WTC11 (cell line): ENCODE measurements at places on chromosomes 6 and 20. TPM values are rescaled to one million over a fixed set of nuclear protein-coding genes. Genes with fewer than 3 reads are reported as not detected.

DNA sequence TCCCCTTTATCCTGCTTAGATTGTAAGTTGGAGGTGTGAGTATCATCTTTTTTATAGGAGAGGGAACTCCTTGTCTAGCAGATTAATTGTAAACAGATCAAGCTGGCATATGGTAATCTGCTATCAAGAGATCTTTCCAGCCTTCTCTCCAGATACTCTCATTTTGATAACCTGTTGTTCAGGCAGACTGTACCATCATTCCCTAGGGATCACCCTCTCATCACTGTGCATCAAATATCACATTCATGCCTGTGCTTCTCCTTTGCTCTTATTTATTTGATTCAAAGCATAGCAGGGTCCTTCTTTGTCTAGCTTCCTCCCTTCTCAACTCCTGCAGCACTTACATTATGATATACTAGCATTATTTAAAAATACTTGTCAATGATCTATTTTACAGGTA is 73.8 kb downstream of the LRRC1 start:
- no peak overlapping the region for H3K27ac ChIP-seq
- H3K27me3 ChIP-seq = no peaks in the 10 kb centered on the region
- no peak overlapping the region for H3K4me3 ChIP-seq
- DNase-seq = no peak
- peaks cover 2% of the 10 kb centered on the region for H3K36me3 ChIP-seq

DNA sequence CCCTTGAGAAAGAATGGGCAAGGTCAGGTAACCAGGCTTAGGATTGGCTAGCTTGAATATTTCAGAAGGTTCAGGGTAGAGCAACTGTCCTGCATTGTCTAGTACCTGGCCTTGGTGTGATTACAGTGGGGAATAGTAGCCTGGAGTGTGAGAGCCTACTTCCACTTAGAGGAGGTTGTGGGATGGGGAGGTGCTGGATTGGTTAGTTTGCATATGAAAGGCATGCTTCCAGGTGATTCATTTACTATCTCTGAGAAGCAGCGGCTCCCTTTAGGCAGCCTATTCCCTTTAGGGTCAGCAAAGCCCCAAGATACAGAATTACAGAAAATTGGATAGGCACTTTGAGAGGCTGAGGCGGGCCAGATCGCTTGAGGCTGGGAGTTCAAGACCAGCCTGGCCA is 25.0 kb upstream of the SCGN start:
- peaks cover 57% of the 10 kb centered on the region for H3K4me1 ChIP-seq
- H3K27ac ChIP-seq = no peak overlapping the region
- H3K27me3 ChIP-seq = no peaks in the 10 kb centered on the region; the same call in 1 of the 2 replicates
- H3K4me3 ChIP-seq = no peak overlapping the region
- DNase-seq = peak; percentile 28

TREML4 gene
- total RNA-seq = not detected in 3 replicates

DNA sequence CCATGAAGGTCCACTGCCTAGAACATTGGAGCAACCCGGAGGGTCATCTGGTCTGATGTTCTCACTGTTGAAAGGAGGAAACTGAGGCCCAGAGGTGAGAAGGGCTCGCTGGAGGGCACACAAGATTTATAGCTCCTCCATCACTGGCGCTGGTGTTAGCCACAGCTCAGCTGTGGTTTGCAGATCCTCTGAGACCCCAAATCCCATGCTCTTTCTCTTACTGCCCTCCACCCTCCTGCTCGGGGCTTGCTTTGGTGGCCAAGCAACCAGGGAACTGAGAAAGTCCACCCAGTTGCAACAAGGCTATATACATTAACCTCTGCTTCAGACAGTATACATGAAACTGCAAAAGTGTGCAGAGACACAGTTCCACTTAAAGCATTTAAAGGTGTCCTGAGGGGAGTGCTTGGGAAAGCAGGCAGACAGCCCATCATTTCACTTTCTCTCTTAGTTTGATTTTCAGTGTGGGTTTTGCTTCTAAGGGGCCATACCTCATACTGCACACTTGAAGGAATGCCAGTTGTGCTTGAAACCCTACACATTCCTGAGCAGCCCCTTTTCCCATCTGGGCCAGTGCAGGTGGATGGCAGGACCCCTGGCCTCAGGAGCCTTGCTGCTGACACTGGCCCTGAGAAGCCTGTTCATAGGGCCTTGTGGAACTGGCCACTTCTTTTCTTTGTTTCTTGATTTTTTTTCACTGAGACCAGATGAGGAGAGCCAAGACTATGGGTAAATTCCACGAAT is 347.6 kb downstream of the CDC5L start:
- no peak overlapping the region for H3K4me3 ChIP-seq
- no peaks in the 10 kb centered on the region for H3K36me3 ChIP-seq
- no peak for DNase-seq
- H3K27ac ChIP-seq = no peak overlapping the region

SIM1 gene
- 0.09 to 0.11 TPM (median 0.11 TPM) in 3 replicates for total RNA-seq

DNA sequence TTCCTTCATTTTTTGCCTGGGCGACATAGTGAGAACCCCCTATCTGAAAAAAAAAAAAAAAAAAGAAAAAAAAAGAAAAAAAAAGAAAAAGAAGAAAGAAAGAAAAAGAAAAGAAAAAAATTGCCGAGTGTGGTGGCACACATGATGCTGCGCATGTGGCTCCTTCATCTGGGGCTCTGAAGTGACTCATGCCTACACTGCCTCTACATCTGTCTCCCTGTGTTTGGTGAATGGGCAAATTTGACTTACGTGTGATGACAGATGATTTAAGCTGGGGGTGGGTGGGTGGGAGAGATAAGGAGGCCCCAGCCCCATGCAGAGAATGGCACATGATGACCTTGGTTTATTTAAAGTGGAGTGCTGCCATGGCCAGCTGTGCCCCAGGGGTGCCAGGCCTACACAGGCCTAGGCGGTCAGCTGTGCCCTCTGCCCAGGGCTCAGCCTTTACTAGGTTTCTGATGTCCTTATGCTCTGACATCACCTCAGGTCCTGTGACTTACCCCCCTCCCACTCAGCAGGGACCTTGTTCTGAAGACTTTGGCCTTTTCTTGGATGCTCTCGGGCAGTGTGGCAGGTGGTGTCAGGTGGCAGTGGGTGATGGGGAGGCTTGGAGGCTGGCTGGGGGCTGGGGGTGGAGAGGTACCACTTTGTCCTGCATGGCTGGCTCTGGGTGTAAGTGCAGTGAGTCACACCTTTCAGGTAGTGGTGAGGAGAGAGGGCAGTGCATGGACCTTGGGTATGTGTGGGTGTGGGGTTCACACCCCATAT is 41.1 kb downstream of the VEGFA start:
- no peaks in the 10 kb centered on the region for H3K36me3 ChIP-seq
- no peak overlapping the region for H3K4me3 ChIP-seq
- DNase-seq = no peak
- no peaks in the 10 kb centered on the region for H3K27me3 ChIP-seq

GHRH gene
- 0.74 TPM in 1 of 3 replicates, not detected in the others for total RNA-seq

DNA sequence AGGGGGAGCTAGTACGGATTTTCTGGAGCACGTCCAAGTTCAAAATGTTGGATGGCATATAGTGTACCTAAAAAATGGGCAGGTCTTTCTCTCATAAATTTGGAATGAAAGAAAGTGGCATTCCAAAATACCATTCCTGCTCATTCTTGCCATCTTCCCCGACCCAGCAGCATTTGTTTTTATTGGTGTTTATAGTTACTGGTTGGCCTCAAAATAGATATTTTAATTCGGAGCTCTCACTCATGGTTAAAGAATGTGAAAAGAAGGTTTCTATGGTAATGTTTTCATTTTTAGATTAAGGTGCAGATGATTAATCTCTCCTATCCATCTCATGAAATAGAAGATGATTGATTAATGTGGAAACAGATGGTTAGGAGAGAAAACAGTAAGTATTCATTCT is 204.5 kb downstream of the HIVEP2 start:
- H3K4me3 ChIP-seq = no peak overlapping the region
- no peaks in the 10 kb centered on the region for H3K27me3 ChIP-seq
- DNase-seq = no peak

GRCh38 chr20:532530-532929 is 11.1 kb downstream of the CSNK2A1 start:
- no peak overlapping the region for H3K4me3 ChIP-seq
- H3K27me3 ChIP-seq = no peaks in the 10 kb centered on the region
- H3K27ac ChIP-seq = peak overlapping the region; percentile 60; the same call in 1 of the 2 replicates
- peaks cover 60% of the 10 kb centered on the region for H3K4me1 ChIP-seq
- no peak for DNase-seq
- peaks cover 7% of the 10 kb centered on the region for H3K36me3 ChIP-seq

DNA sequence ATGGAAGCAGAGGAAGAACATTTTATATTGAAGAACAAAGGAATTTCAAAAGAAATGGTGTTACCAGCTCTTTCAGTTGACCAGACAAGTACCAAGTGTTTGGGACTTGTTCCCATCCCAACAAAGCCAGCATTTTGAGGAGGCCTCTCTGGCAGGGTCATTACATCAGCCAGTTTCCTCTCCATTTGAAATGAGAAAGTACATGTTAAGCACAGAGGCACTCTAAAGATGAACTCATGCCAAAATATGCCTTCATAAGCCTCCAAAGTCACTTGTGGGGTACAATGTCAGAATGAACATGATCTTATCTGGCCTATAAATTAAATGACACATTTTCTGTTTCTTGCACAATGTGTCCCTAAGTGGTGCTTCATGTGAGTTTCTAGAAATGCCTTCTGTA is 223.9 kb downstream of the PRL start:
- H3K27me3 ChIP-seq = no peaks in the 10 kb centered on the region
- no peak overlapping the region for H3K27ac ChIP-seq
- peaks cover 19% of the 10 kb centered on the region for H3K36me3 ChIP-seq
- H3K4me3 ChIP-seq = no peak overlapping the region
- DNase-seq = no peak
- peaks cover 34% of the 10 kb centered on the region for H3K4me1 ChIP-seq

FOXA2 gene
- 1.3 to 3.1 TPM (median 1.3 TPM) in 3 replicates for total RNA-seq

LHFPL5 gene
- total RNA-seq = not detected in 3 replicates

NRSN1 gene
- total RNA-seq = not detected in 3 replicates

GRCh38 chr20:47454298-47455132 is 47.2 kb upstream of the NCOA3 start:
- no peak overlapping the region for H3K4me3 ChIP-seq
- H3K36me3 ChIP-seq = no peaks in the 10 kb centered on the region
- no peaks in the 10 kb centered on the region for H3K27me3 ChIP-seq
- DNase-seq = no peak
- H3K4me1 ChIP-seq = no peaks in the 10 kb centered on the region

DNA sequence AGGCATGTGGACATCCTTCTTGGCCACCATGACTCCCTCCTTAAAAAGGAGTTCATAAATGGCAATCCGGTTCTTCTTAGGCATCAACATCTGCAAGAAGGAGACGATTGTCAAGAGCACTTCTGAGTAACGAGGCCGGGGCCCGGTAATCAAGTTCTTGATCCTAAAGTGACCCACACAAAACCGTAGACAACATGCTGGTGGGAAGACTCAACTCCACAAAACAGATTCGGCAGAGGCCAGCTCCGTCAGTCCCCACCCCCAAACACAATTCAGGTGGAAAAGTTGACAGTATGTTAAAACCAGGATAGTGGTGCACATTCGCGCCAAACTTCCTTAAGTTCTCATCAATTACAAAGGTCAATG is 754 bp downstream of the RPS10 start:
- H3K27ac ChIP-seq = peak overlapping the region; percentile 99
- peaks cover 29% of the 10 kb centered on the region for H3K4me1 ChIP-seq
- no peaks in the 10 kb centered on the region for H3K27me3 ChIP-seq
- DNase-seq = no peak
- peak overlapping the region; percentile 97 for H3K4me3 ChIP-seq
- H3K36me3 ChIP-seq = peaks cover 56% of the 10 kb centered on the region

B3GAT2 gene
- 0.70 to 0.85 TPM (median 0.71 TPM) in 3 replicates for total RNA-seq

DNA sequence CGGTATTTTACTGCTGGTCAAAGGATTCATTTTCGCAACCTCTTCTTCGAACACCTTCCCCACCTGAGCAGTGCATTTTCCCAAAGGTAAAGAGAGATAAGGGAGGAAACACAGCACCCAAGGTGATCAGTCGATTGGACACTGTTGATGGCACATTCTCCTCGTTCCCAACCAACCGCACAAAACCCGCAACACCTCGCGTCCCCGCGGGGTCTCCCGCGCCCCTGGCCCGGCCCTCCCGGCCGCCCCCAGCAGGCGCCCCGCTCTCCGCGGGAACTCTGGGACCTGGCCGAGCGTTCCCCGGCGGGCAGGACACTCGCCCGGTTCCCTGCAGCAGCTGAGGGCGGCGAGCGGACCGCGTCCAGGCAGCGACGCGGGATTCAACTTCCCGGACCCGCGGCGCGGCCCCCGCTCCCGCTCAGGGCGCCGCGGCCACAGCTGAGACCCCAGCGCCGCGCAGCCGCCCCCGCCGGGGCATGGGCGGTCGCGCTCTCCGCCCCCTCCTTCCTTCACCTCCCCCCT is 506 bp downstream of the RGS17 start:
- DNase-seq = peak; percentile 36
- H3K27me3 ChIP-seq = peaks cover 34% of the 10 kb centered on the region
- H3K4me3 ChIP-seq = peak overlapping the region; percentile 93

- no peaks in the 10 kb centered on the region for H3K36me3 ChIP-seq
- peak within 1 kb of the TSS; percentile 89 for H3K4me3 ChIP-seq
- DNase-seq = peak; percentile 77
- peaks cover 24% of the 10 kb centered on the region for H3K27me3 ChIP-seq
These were observed at the start of gene LY6G5C for GRCh38 chr6:31680226-31681134. LY6G5C (minus strand) TSS chr6:31681067; CDS start chr6:31680373, 694 bp downstream.

CLVS2 gene
- 0.46 to 0.90 TPM (median 0.60 TPM) in 3 replicates for total RNA-seq

DNA sequence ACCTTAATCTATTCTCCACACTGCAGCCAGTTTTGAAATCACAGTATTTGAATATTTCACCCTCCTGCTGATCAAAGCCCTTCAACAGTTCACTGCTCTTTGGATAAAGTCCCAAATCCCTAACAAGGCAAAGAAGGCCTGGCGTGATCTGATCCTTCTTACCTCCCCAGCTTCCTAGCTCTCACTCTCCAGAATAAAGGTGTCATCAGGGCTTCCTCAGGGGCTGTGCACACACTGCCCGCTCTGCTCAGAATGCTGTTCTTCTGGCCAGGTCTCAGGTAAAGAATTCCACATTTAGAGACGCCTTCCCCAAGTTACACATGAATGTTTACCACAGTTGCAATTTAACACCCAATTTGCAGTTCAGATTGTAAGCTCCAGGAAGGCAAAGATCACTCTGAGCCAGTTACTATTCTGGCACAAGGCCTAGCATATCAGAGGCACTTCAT is 58.9 kb upstream of the MCM9 start:
- no peaks in the 10 kb centered on the region for H3K27me3 ChIP-seq
- H3K27ac ChIP-seq = peak overlapping the region; percentile 90
- no peaks in the 10 kb centered on the region for H3K36me3 ChIP-seq
- no peak for DNase-seq
- 0 out of 2 replicates have a peak, but pooled peaks cover 2% of the 10 kb centered on the region for H3K4me1 ChIP-seq

- no peak overlapping the region for H3K4me3 ChIP-seq
- H3K4me1 ChIP-seq = no peaks in the 10 kb centered on the region; the same call in 1 of the 2 replicates
- peaks cover 10% of the 10 kb centered on the region for H3K36me3 ChIP-seq
These were observed 57.1 kb upstream of the CEP162 start for GRCh38 chr6:84284428-84285049.

GRCh38 chr6:14023855-14024254 is 93.7 kb upstream of the CD83 start:
- peaks cover 3% of the 10 kb centered on the region for H3K36me3 ChIP-seq
- no peak for DNase-seq
- 0 out of 2 replicates have a peak overlapping the region, but pooled peaks have one; percentile 6 for H3K27ac ChIP-seq
- H3K4me1 ChIP-seq = peaks cover 32% of the 10 kb centered on the region
